ENCODE measurements at places on chromosomes 7 and 10.

GRCh38 chr10:4108693-4109092 is 323.7 kb upstream of the KLF6 start:
- DNase-seq: no peak

GRCh38 chr10:126207313-126207771 is 180.9 kb downstream of the ADAM12 start:
- no peak for DNase-seq

- peak; percentile 3 for DNase-seq
Measured at GRCh38 chr10:17747883-17748550, 4.0 kb upstream of the TMEM236 start.

DNA sequence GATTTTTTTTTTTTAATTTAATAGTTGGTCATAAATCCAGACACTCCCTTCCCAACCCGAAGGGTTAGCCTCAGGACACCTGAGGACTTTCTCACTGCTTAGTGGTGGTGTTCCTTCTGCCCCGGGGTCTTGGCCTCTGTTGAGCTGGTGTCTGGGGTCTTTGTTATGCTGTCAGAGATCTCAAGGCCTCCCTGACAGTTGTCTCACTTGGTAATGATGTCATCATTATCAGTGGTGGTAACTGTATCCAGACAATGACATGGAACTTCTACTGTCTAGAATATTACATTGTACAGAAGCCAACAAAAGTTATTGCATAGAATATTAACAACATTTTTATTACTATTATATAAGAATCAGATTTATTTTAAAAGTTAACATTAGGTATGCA is 32.9 kb downstream of the PPP2R2D start:
- no peak for DNase-seq

DNA sequence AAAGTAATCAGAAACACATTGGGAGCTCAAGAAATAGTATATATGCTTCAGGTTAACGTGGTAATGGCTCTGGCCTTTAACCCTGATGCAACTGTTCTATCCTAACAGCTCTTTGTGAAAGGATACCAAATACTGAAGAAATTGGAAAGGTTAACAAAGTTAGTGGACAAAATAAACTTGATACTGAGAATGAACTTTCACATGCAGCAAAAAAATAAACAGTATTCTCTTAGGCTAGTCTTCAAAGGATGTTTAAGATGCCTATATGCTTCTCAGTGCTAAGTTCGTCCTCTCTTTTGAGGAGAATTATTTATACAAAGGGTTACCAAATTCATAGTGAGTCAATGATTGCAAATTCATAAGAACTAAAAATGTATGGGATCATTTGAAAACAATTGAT is 256.2 kb upstream of the FERD3L start:
- DNase-seq: no peak

- DNase-seq: no peak
Measured at GRCh38 chr10:123269675-123270074, 115.5 kb downstream of the BUB3 start.

DNA sequence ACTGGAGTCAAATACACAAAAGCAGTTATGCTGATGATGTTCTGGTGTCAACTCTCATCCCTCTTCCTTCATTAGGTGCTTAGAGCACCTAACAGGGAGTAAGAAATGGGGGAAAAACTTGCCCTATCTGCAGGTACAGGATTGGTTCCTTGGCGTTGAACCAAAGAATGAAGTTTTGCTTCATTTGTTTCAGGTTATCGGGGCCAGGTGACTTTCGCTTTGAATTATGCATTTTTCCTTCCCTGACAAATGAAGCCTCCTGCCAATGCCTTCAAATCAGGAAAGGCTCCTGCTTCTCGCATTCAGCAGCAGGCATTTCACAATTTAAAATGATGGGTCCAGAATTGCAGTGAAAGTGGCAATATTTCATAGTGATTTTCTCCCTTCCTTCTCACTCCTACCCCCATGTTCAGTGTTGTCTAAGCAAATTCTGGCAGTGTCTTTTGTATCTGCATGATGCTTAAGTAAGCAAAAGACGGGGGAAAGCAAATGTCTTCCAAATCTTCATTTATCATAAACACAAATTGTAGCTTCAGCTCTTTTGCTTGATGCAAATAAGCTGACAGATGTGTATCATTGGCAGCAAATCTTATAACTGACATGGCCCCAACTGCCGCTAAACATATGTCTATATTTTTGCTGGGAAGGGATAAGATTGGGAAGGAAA is 29.4 kb downstream of the DNAJB9 start:
- DNase-seq: no peak

DNA sequence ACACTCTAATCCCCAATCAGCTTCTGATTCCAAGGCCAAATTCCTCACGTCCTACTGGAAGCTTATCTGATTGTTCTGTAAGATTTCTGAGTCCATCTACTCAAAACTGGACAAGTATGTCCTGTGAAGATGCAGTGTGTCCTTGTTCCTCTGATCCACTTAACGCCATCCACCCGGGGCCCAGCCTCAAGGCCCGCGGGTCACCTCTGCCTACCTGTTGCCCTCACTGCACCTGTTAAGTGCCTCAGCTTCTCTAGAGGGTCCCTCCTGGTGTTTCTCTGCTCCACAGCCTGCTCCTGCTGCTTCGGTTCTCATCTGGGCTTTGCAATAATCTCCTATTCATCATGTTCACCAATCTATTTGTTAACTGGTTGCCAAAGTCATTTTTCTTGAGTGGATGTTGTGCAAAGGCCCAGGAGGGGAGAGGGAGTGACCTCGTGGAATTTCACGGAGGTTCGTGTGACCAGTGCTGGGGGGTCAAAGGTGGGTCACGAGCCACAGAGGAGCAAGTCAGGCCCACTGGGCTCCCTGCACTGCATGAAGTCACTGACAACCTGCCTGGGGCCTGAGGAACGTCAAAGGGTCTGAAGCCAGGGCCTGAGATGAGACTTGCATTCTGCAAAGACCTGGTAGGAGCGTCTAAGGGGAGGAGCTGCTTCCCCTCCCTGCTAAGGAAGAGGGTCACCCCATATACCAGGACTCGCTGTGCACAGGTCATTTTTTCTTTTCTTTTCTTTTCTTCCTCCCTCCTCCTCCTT is 338.1 kb downstream of the WDR37 start:
- DNase-seq: no peak

GRCh38 chr10:128042131-128042610 is 84.1 kb downstream of the MKI67 start:
- DNase-seq: no peak

- no peak for DNase-seq
Measured at GRCh38 chr7:3005257-3005656, 38.4 kb downstream of the CARD11 start.

GRCh38 chr7:44769776-44770294 is 21.2 kb downstream of the ZMIZ2 start:
- peak; percentile 35 for DNase-seq

DNA sequence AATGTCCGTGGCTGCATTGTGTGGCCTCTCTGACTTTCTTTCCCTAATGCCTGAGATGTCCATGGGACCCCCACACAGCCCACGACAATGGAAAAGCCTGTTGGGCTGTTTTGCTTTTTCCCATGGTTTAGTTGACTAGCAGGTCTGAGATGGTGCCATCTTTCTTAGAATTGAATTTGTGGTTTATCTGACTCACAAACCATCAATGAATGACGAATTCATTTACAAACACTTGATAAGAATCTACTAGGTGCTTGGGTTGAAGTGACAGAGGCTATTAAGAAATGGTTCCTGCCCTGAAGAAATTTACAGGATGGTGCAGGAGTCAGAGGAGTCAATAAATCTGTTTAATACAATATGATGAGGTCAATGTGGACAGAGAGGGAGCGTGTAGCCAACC is 75.4 kb downstream of the OTUD1 start:
- peak; percentile 19 for DNase-seq

DNA sequence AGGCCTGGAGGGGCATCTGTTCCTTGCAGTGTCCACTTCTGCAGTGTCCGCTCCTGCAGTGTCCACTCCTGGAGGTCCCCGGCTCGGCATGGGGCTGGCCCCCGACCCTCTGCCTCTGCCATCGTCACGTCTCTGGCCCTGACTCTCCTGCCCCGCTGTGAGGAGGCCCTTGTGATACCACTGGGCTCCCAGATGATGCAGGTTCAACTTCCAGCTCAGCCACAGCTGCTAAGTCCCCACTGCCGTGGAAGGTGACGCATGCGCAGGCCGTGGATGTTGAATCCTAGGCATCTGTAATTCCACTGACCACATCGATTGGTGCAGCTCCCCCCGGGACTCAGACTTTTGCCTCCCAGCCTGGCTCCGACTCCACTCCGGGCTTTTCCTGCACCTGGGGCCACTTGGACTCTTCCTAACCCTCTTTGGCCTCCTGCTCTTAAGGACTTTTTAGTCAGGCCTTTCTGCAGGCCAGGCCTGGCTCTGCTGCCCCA is 95.1 kb downstream of the GLRX3 start:
- no peak for DNase-seq

DNA sequence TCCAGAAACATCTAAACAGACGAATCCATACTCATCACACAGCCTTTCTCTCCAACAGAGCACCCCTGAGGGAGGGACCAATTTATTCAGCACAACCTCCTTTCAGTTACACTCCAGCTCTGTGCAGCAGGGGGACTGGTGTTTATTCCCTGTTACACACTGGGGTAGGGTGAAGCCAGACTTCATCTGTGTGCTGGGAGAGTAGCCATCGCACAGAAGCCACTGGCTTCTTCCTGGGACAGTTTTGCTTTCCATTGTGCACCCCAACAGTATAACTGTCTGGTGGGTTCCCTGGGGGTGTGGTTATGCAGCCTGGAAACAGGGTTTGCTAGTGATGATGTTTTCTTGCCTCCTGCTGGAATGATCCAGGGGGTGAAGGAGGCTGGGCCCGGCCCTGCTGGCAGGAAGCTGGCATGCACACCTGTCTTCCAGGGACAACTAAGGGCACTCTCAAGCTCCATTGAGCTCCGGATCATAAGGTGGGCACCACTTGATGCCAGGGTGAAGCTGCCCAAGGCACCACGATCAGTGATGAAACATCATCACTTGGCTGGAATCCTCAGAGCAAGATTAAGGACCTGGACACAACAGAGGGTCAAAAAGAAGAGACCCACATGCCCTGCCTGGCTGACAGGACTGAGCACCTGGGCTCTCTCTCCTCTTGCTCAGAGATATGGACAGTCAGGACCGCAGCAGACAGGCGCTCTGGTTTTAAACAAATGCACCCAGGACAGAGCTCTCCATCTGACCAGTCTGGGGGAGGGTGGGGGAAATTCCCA is 293.2 kb downstream of the GRID1 start:
- DNase-seq: no peak

DNA sequence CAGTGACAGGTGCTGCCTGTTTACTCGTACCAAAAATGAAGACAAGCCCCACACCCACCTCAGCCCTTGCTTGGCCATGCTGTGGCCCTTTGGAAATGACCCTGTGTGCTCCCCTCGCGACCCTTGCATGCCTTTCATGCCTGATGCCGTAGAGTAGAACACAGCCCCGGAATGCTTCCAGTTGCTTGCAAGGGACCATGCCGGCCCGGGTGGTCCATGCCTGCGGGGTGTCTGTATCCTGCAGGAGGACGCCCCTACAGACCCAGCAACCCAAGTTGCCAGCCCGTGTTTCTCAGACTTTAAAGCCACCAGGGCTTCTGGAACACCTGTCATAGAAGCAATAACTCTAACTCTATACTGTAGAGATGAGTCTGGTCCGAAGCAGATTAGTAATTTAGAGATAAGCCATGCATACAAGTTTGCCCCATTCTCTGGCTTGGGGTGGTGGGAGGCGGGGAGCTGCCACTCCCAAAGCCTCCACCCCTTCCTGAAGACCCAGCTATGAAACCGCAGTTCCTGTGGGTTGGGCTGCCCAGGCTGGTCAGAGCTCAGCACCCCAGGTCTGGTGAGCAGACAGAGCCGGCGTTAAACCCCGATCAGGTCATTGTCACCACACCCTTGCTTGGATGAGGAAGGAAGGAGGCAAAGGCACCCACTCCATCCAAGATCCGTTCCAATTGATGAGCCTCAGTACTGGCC is 143.5 kb downstream of the ADCY1 start:
- DNase-seq: no peak

DNA sequence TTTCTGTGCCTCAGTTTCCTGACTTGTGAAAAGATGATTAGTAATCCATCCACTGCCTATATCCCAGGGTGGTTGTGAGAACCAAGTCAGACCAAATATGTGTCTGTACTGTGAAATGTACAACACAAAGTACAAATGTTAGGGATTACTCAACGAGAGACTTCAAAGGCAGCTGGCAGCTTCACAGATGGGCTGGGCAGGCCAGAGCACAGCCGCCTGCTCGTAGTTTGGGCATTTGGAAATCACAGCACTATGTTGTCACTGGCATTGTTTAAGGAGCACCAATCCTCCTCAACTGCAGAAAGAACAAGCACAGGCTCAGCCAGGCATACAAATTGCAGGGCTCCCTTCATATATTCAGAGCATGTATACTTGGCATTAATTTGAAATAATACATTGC is 64.5 kb upstream of the C10orf90 start:
- DNase-seq: no peak

DNA sequence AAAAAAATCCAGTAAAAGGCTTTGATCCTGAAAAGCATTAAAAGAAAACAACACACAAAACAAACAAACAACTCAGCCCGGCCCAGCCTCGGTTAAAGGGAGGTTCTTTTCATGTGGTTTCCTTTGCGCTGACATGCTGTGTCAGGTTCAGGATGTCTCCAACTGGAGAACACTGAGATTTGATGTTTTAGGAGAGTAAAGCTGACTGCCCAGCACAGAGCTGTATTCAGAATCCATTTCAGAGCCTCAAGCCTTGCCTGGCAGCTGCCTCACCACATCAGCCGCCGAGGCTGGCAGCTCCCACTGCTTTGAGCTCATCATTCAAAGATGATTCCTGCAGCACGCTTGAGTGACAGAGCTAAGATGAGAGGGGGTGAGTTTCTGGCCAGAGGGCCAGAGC is 205.8 kb upstream of the LYZL1 start:
- DNase-seq: peak; percentile 56

DNA sequence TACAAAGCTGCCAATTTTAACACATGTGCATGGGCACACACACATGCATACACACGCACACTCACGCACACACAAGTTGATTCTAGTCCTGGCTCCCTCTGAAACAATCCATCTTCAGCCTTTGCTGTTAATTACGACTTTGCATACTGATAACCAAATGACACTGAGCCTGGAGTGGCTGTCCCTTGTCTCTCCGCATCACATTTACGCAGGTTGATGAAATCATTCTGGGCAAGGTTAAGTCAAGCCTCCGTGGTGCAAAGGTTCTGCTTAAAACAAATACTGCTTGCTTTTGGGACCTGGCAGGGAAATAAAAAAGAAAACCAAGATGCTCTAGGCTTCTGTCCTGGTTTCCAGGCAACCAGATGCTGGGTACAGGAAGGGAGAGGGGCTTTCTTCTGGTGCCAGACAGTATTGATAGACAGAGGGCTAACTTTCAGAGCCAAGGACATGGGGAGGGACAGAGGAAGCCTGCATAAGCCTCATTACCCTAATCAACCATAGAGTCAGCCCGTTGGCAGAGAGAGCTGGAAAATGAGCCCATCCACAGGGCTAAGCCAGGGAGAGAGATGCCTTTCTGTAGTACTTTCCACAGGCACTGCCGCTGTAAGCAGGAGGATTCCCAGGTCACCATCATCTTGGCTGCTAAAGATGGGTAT is 233.0 kb downstream of the WDR11 start:
- DNase-seq: no peak

- no peak for DNase-seq
Measured at GRCh38 chr7:154916856-154917807, 85.8 kb downstream of the PAXIP1 start.

Measured in kidney glomerular epithelial cell (primary cell).